Stimulated activated naive CD8-positive, alpha-beta T cell treated with anti-CD3 and anti-CD28 coated beads, Interleukin-15, Interleukin-2, amounts not matched to agents 100 U/mL and 50 U/mL, for 24 hours (primary cell): ENCODE measurements at places on chromosomes 5 and 9.

GRCh38 chr5:160991205-160991604 is 139.2 kb upstream of the ATP10B start:
- DNase-seq = no peak

GRCh38 chr5:158519433-158520021 is 580.2 kb downstream of the EBF1 start:
- no peak for DNase-seq

GRCh38 chr5:154394307-154394706 is 51.5 kb upstream of the SAP30L start:
- DNase-seq = no peak

- no peak for DNase-seq
These were observed 105.6 kb upstream of the DAPK1 start for GRCh38 chr9:87392086-87392485.

- peak; percentile 58 for DNase-seq
These were observed at the start of gene PBX3 for GRCh38 chr9:125747053-125747764. PBX3 (plus strand) TSS chr9:125747373.

DNA sequence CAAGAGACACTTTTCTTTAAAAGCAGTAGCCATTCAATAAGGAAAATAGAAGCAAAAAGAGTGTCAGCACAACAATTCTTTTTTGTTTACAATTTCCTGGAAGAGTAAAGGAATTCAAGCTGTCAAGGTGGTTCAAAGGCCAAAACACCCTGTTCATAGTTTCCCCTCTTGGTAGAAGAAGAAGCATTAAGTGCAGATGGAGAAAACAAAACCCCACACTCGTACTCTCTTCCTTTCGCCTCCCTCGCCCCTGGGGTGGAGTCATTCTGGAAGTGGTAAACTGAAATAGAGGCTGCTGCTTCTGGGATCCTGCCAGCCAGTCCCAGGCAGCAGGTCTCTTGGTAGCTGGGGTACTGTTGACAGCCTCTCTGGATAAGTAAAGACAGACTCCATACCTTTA is 105.0 kb downstream of the ANKRD55 start:
- DNase-seq = peak; percentile 23

- no peak for DNase-seq
These were observed 59.4 kb downstream of the ZNF354C start for GRCh38 chr5:179119415-179120170.

- no peak for DNase-seq
These were observed 71.0 kb downstream of the FER start for GRCh38 chr5:108818613-108819272.

DNA sequence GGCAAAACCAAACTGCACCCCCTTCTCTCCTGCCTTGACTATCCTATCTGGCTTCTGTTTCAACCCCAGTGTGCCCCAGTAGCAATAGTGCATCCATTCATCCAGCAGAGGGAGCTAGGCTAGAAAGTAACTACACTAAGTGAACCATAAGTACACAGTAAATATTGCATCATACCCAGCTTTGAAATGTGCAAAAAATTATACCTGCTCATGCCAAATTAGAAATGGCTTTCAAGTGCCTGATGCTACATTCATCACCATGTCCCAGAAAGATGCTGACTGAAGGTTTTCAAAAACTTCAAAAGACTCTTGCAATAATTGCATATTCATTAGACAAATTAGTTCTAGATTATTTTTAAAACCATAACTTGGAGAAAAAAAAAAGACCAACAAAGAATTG is 153.5 kb downstream of the PRELID2 start:
- DNase-seq = peak; percentile 16

DNA sequence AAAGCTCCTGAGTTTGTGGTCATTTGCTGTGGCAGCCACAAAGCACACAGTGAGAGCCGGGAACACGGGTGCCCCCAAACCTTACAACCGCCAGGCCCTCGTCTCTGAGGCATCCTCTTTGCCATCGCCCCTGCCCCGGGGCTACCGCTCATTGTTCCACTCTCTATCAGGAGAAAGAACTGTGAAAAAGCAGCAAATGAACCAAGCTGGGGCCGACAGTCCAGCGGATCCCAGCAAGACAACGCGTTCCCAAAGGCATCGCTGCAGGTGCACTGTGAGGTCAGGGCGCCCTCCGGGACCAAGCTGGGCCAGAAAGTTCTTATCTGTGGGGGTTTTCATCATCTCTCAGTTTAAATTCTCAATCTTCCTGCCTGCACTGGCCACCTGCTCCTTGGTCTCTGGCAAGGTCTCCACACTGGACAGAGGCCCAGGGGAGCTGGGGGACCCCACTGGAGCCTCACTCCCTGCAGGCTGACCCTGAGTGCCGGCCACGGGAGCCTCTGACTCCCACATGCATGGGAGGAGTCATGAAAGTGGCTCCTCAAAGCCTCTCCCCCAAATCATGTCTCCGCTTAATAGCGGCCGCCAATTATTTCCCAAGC is 32.1 kb downstream of the VAV2 start:
- DNase-seq = no peak

GRCh38 chr5:165014439-165014838 is 1509.0 kb downstream of the MAT2B start:
- DNase-seq = no peak

DNA sequence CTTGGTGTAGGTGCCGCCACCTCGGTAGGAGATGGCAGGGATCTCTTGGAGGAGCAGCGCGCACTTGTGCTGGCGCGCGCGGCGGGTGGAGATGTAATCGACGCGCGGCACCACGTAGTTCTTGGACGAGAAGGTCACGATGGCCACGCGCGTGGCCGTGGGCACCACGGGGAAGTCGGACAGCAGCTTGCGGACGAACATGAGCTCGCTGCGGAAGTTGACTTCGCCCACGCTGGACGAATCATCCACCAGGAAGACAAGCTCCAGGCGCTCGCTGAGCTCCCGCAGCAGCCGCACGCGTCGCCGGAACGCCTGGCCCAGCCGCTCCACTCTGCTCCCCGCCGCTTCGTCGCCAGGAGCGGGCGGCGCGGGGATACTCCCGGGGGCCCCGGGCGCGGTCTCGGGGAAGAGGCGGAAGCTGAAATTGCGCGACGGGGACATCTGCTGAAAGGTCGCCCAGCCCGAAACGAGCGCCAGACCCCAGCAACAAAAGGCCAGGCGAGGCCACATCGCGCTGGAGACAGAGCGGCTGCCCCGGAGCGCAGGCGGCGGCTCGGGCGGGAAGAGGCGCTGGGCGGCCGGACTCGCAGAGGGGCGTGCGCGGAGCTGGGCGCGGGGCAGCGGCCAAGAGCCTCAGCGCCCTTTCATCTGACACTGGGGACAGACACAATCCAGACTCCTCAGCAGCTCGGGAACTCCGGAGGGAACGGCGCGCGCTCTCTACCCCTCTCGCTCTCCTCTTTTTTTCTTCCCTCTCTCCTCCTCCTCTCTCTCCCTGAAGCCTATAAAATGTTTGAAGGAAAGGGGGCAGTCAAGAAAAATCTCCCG is at the start of gene SVEP1:
Gene SVEP1 (minus strand): TSS at position 708 of the 828 bp plus-strand sequence. CDS start 198 bp downstream, at position 510.
- peak; percentile 5 for DNase-seq

DNA sequence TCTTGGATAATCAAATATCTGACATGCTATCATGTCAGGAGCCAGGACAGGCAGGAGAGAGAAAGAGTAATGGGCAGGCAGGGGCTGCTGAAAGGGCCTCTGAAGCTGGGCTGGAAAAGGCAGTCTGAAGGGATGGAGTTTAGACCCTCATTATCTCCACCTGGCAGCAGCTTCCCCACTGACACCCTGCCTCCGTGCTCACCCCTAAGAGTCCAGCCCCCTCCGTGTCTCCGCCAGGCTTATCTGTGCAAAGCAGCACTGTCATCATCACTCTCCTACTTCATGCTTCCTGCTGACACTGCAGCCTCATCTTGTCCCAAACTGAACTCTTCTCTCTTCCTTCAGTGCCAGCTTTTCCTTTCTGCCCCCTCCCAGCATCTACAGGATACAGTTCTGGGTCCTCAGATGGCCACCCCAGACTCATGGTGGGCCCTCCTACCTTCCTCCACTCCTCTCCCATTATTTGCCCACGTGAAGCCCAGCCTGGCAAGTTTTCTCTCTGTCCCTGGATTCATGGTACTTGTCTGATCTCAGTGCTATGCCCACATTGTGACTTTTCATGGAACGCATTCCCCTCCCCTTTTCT is 70.9 kb upstream of the KLF9 start:
- DNase-seq = no peak

DNA sequence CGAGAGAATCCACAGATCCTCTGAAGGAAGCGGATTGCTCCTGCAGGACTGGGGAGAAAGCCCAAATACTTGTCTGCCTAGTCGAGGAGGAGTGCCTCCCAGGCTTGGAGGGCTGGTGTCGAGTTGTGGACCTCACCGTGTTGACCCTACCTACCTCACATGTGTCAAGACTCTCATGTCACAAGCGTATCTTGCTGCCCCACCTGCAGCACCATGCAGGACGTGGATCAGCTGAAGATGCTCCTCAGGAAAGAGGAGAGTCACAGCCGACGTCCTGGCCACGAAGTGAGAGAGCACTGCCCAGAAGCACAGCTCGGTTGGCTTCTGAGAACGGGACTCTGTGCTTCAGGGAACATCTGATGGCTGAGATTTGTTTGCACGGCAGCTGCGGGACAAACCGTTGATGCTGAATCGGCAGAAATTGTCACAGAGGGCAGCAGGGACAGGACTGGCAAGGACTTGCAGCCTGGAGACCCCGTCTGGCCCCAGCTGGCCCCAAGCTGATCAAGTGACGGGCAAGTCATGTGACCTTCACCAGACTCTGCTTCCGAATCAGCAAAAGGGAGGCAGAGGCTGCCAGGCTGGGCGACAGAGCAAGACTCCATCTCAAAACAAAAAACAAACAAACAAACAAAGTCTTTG is 119.1 kb upstream of the ITGA1 start:
- no peak for DNase-seq
